ENCODE measurements at places on chromosomes 11 and 22. TPM values are rescaled to one million over a fixed set of nuclear protein-coding genes. Genes with fewer than 3 reads are reported as not detected.

UPK3A gene
- 0.94 TPM for total RNA-seq

TOMM22 gene
- 50.8 TPM for total RNA-seq

ACR gene
- not detected for total RNA-seq

POU2AF1 gene
- 3.4 TPM for total RNA-seq

SYT13 gene
- total RNA-seq, result under 0.01 TPM

LMO2 gene
- total RNA-seq, result 28.4 TPM

SYNGR1 gene
- total RNA-seq, result 6.5 TPM

Measured in mononuclear cell (primary cell).